ENCODE measurements at places on chromosomes 1 and 21.
A peak's percentile ranks its signal among the peaks of the same experiment; 100 is the strongest.

- peak; percentile 16 for DNase-seq
Measured at GRCh38 chr1:22255341-22256212, 112.7 kb upstream of the WNT4 start.

DNA sequence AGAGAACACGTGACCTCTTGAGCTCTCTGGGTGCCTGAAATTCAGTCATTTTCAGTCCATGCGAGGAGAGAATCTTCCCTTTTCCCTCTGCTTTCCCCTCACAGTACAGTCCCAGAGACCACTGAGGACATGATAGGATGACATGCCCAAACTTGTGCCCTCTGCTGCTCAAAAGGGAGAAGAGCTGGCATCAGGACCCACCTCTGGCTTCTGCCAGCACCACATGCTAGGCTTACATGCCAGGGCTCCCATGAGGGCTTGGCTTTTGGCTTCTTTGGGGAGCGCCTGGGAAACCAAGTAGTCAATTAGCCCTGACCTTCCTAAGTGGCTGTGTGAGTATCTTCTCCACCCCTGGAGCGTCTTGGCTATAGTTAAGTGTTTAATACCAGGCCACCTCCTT lies 13.8 kb upstream of the KCNQ4 start:
- DNase-seq, result no peak

DNA sequence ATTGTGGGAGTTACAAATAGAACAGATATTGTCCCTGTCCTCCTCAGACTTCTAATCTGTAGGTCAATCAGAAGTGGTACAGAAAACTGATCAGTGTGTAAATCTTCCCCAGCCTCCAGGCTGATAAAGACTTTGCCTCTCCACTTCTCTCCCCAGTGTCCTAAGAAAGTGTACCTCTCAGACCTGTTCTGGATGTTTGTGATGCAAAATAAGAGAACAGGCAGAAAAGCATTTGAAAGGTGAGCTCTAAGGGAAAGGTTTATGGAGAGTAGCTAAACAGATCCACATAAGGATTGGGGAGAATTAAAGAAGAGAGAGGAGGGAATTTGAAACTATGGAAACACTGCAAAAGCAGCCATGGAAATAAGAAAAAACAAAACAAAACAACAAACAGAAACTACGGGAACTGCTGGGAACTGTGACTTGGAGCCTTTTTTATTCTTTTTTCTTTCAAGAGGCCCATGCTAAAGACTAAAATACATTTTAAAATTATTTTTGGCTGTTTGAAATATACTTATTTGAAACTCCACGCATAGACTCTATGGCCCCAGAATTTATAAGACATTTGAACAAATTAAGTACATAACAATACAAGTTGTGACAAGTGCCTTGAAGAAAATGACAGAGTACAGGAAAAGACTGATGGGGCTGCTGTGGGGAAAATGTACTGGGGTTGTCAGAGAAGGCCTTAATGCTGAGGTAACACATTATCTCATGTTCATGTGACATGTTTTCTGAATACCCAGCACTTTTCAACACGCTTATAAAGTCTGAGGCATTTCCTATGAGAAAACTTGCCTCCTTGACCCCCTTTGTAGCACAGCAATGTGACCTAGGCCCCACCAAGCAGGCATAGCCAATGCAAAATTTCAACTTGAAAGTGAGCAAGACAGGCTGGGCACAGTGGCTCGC lies 51.2 kb downstream of the TRAF5 start:
- DNase-seq, result no peak

DNA sequence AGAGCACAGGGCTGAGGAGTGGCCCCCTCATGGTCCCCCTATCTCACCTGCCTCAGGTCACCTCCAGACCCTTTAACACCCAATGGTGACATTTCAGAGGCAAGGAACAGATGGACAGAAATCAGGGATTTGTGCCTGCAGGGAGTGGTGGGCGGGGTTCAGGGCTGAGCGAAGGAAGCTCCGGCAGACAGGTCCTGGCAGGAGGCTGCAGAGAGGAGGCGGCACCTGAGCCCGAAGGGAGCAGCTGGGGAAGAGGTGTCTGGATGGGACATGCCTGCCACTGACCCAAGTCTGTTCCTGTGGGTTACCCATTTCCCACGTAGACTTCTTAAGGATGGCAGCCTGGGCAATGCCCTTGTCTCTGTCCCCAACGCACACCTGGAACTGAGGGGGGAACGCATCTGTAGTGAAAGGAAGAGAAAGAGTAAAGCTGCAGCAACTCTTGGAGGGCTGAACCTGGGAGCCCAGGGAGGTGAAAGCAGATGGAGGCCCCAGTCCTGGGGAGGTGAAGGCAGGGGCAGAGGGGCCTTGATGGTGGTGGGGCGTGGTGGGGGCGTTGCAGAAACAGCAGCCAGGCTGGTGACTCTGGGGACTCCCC lies 61.6 kb upstream of the ADARB1 start:
- no peak for DNase-seq

- DNase-seq, result no peak
Measured at GRCh38 chr1:62397301-62397700, 39.5 kb upstream of the USP1 start.

DNA sequence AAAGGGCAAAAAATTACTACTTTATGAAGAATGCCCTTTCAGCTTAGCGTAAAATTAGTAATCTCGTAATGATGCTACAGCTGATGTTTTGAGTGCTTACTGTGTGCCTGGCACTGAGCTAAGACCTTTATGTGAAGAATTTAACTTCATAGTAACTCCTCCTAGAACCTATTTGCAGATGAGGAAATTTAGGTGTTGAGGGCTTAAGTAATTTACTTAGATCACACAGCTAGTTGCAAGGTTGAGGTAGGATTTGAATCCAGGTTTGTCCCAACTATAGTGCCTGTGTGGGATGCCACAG lies 1.4 kb downstream of the ZMYM4 start:
- no peak for DNase-seq
